ENCODE measurements at places on chromosomes 1 and 21.
A peak's percentile ranks its signal among the peaks of the same experiment; 100 is the strongest.

DNA sequence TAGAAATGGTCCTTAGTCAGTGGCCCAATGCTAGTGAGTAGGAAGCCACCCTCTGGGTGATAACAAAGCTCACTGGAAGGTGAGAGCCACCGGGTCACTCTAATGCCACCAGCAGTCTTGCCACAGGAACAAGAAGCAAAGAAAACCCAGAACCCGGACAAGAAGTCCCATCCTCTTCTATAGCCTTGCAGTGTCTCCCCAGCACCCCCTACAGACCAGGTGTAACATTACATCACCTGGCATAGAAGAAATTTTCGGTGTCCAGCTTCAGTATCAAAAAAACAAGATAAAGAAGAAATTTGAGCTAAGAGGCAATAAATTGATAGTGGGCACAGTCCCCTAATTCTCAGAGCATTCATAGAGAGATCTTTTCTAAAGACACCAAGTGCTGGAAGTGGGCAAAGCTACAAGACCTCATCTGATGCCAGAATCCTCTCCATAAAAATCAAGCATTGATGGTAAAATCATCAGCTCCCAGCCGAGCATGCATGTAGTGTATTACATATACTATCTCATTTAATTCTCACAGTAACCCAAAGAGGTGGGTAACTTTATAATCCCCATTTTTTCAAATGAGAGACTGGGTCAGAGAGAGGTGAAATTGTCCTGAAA lies 491.0 kb downstream of the MATN1 start:
- no peak for DNase-seq

DNA sequence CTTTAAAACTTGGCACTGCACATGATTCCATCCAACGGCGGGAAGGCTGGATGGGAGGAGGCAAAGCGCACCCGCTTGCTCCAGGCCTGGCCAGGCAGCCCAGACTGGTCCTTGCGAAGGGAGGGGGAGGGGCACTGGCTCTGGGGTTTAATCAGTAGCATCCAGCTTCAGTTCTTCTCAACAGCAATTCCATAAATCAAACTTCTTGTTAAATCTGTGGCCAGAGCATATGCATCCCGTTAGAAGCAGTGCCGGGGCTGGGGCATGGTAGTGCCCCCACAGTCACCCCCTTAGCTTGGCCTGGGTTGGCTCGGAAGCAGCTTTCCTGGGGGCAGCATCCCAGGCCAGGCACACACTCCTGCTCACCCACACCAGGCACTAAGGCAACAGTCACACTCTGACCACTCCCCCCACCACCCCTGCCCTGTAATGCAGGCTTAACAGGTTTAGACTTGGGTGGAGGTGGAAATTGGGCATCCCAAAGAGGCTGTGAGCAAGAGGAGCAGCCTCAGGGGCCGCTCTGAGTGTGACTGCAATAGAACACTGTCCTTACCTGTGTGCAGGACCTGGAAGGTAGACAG lies 94.1 kb upstream of the CASZ1 start:
- no peak for DNase-seq

GRCh38 chr1:237358555-237358954 lies 316.6 kb downstream of the RYR2 start:
- no peak for DNase-seq

GRCh38 chr1:75745276-75745675 lies 20.8 kb downstream of the ACADM start:
- no peak for DNase-seq

DNA sequence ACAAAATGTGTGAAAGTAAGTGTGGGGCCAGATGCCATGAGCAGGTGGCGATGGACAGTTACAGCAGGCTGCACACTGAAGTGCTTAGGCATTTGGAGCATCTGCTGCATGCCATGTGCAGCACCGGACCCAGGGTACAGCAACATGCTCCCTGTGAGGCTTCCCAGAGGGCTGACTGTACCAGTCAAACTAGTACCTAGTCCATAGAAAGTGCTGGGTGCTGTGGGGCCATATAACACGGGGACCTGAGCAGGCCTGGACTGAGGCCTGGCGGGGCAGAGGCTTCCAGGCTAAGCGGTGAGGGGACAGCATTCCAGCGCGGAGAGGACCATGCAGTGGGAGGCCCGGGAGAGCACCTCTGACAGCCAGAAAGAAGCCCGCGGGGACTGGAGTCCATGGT lies 29.9 kb upstream of the PKP1 start:
- no peak for DNase-seq

DNA sequence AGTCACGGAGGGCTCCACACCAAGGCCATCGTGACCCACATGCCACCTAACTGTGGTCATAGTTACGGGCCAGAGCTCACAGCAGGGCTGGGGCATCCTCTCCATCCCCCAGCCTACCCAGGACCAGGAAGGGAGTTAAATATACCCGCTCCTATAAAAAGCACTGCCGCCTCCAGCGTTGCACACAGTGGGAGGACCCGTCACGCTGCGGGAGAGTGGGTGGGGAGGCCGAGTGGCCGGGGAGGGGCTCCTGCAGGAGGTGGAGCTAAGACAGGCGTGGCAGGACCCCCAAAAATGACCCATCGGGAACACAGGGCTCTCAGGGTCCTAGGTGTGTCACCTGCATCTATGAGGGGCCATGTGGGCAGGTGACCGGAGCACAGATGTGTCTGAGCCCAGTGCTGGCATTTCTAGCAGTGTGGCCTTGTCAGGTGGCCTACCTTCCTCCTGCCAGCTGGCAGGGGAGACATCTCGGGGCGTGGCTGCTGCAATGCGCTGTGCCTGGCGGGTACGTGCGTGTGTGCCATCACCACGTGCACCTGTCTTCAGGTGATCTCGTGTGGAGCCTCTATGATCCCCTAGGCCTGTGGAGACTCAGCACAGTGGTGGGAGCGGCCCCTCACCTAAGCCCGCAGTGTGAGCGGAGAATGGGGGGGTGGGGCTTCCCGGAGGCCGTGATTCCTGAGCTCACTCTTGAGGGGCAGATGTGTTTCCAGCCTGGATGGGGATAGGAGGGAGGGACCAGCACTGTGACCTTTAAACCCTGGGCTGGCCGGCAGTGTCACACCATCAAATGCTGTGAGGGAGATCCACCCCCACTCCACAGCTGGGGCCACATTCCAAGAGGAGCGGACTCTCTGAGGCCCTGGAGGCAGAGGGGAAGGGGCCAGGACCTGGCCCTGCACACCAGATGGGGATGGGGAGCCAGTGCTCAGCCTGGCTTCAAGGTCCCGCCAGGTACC lies 17.7 kb downstream of the AGRN start:
- no peak for DNase-seq

- DNase-seq: no peak
Observed at GRCh38 chr1:107862064-107862463, 102.9 kb downstream of the VAV3 start.

DNA sequence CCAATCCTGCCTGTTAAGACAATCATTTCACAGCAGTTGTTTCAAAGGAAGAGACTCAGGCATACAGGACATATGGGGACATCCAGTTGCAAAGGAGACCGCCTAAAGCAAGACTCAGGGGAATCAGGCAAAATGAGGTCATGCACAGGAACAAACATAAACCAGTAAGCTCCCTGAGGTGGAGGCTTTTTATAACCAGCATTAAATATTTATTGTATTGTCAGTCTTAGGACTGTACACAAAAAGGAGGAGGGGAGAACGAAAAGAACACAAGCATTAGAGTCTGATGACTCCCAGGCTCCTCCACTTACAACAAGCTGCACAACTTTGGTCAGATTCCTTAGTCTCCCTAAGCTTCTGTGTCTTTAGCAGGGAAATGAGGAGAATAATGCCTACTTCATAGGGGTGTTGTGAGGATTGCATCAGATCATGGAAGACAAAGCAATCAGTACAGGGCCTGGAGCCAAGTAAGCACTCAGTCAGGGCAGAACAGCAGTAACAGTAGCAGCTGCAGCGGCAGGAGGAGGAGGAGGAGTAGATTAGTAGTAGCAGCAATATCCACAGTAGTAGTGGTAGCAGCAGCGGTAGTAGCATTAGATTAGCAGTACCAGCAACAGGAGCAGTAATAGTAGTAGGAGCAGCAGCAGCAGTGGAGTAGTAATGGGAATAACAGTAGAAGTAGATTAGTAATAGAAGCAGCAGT lies 54.2 kb upstream of the SPATA6 start:
- DNase-seq: peak; percentile 76

GRCh38 chr1:205963352-205964155 lies 20.3 kb upstream of the SLC26A9 start:
- no peak for DNase-seq

DNA sequence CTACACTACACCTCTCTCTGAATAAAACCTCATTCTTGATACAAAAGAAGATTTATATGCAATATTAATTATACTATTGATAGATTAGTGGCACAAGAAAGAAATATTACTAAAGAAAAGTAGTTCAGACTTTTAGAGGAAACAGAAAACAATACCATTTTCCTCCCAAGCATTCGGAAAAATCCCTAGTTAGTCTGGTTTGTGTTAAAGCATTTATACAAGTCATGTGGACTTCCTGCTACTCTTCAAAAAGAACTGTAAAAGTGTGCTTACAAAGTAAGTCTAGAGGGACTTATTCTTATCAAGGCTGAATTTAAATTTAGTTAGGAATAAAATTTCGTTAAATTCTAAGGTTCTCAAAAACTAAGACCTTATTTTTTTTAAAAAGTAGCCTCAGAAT lies 129.1 kb downstream of the ATP1B1 start:
- no peak for DNase-seq

DNA sequence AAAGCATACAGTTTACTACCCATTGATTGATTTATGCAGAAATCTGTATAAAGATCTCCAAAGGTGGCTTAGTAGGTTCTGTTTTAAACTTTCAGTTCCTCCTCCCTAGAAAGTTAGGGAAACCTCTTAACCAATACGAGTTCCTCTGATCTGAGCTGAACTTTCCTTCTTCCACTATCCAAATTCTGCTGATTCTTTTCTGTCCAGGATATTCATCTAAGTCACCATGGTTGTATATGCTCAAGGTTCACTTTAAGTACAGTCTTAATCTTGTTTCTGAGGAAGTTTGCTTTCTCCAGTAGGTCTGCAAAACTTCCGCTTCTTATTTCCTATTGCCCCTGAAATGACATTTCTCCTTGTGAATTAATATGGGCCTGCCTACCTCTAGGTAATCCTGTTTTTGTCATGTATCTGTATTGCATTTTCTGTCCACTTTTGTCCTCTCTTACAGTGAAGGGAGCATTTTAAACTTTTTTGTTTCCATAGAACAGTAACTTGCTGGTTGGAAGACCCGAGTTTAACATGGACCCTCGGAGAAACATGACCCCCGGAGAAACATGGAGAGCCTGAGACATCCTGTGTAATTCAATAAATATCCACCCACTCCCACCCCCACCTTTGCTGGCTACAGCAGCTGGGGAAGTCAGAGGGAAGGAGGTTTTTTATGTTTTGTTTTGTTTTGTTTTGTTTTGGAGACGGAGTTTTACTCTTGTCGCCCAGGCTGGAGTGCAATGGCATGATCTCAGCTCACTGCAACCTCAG lies 16.7 kb upstream of the TUT4 start:
- DNase-seq: no peak

DNA sequence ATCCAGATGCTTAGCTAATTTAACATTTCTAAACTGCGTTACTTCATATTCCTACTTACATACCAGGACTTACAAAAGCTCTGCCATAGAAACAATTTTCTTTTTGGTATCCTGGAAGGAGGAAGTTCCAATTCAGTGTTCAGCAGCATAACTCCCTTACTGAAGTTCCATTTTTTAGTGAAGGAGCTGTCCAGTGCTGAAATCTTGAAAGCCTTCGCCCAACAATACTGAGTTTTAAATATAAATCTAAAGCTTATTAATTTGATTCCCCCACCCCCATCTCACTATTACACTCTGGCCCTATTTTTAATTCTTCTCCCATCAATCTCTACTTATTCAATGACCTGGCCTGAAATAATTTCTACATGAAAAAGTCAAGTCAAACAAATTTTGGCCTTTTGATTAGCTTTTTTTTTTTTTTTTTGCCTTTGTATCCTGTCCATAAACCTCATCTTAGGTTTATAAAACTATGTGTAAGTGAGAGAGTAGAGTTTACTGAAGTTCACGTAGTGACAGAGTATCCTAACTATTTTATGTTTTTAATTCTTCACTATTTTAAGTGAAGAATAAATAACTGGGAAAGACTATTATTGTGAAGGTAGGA lies 323.0 kb upstream of the PLD5 start:
- DNase-seq: no peak

- no peak for DNase-seq
Observed at GRCh38 chr21:34054259-34054658, 19.1 kb upstream of the MRPS6 start.

DNA sequence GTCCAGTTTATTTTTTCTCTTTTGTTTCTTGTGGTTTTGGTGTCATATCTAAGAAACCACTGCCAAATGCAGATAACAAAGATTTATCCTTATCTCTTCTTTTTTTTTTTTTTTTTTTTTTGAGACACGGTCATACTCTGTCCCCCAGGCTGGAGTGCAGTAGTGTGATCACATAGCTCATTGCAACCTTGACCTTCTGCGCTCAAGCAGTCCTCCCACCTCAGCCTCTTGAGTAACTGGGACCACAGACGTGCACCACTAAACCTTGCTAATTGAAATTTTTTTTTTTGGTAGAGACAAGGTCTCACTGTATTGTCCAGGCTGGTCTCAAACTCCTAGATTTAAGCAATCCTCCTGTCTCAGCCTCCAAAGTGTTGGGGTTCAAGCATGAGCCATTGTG lies 8.9 kb downstream of the SLC66A1 start:
- DNase-seq: no peak

DNA sequence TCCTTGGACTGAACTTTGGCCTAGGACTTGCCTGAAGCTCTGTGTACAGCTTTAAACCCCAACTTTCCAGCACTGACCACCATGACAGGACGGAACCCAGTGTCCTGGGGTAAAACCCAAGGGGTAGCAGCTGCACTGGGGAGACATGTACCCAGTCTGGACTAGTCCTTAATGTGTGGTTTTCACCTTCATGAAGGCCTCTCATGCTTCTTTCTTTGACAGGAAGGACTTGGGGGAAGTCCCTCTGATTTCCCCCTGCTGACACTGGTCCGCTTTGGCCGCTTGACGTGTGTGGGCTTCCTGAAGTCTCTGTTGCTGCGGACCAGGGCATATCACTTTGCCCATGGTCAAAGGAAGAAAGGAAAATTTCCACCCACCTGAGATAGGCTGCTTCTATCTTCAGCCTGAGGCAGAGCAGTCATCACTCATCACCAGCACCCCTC lies 66.3 kb upstream of the PRDX6 start:
- DNase-seq: no peak

GRCh38 chr1:180585994-180586359 lies 27.2 kb downstream of the OVAAL start:
- no peak for DNase-seq

GRCh38 chr1:226971765-226972164 lies 31.7 kb downstream of the COQ8A start:
- no peak for DNase-seq

DNA sequence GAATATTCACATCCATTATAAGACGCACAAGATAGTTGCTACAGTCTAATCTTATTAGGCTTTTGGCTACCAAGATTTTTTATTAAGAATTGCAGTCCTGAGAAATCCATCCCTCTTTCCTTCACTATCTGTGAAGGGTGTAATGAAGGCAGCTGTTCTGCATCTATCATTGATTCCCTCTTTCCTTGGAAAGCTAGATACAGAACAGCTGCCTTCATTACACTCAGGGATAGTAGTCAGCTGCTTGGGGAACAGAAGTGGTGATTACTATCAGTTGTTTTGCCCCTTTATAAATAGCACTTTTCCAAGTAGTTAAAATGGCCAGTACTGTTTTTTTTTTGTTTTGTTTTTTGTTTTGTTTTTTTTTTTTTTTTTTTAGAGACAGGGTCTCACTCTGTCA lies 70.2 kb downstream of the IARS2 start:
- no peak for DNase-seq
